Ovary (tissue), 10 donors: ENCODE measurements at places on chromosomes 5 and 9.
A peak's percentile ranks its signal among the peaks of the same experiment; 100 is the strongest.

- no peak for DNase-seq
These were observed 103.1 kb upstream of the NR4A3 start for GRCh38 chr9:99718631-99719030.

DNA sequence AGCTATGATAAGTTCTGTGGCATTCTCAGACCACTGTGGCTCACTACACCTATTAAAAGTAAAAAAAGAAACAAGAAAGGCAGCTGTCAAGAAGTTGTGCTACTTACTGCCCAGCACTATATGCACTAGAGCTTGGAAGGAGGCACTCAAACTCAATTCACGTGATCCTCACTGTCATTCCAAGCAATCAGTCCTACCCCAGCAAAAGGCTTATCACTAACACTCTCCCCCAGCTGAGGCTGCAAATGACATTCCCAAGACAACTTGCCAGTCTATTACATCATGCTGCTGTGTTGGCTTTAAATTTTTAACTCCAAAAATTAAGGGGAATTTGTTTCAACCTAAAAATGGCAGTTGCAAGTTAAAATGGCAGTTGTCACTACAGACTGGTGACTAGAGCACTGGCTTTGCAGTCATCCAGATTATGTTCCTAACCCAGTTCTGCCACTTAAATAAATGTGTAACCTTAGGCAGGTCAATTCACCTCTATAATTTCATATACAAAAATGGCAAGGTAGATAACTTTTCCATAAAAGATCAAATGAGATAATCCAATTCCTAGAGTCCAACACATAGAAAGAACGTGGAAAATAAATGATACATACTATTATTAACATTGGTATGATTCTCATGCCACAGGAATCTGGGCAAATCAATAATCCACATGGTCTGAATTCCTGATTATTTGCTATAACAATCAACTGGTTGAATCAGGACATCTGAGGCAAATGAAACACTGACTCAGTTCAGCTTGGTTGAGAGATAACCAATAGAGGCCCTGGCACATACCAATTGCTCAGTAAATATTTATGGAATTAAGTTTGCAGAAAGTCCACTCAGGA is 52.4 kb downstream of the FBXW11 start:
- DNase-seq = no peak

GRCh38 chr9:31753756-31754155 is 630.7 kb upstream of the ACO1 start:
- DNase-seq = no peak

GRCh38 chr5:96909435-96909834 is 26.4 kb upstream of the LNPEP start:
- no peak for DNase-seq

DNA sequence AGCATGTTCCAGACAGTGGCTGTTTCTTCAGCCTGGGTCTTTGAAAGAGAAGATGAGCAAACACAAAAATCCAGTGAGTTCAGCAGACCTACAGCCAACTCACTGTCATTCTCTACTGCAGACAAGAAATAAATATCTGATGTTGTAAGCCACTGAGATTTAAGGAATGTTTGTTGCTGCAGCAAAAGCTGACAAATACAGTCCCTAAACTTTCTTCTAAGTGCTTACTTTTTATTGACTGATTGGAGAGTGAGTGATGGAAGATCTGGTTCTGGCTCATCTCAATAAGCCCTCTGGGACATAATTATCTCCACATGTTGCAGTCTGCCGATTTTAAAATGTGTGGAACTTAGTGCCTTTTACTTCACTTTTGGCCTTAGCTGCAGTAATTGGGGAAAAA is 69.9 kb upstream of the LMNB1 start:
- DNase-seq = no peak

GRCh38 chr9:18452276-18452675 is 21.7 kb upstream of the ADAMTSL1 start:
- DNase-seq = no peak

GRCh38 chr5:113292462-113292861 is 142.3 kb downstream of the TSSK1B start:
- DNase-seq = no peak

GRCh38 chr9:12221470-12221869 is 471.7 kb upstream of the TYRP1 start:
- no peak for DNase-seq

DNA sequence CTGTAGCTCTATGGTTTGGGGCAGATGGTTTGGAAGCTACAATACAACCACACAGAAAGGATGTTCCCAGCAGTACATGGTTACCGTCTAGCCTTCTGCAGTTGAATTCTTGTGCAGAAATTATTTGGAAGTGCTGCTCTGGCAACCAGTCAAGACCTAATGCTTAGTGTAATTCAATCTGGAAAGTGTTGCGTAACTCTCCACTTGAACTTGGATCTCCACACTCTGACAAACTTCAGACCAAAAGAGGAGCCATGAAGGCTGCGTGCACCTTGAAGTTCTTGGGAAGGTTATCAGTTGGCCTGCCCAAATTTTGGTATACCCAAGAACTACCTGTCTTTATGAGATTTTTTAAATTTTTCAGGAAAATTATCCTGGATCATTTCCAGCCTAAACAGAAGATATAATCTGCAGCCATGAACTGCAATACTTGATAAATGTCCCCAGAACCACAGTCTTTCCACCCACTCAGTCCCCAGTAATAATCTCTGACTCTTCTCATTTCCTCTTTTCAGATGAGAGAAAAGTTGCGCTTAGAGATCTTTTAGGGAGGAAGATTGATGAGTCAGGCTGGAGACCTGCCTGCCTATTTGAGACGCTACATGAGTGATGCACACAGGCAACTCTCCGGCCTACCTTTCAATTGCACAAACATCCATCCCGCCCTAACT is 159.9 kb downstream of the FANCC start:
- no peak for DNase-seq

GRCh38 chr5:71957292-71957898 is 149.9 kb upstream of the MAP1B start:
- DNase-seq = no peak

DNA sequence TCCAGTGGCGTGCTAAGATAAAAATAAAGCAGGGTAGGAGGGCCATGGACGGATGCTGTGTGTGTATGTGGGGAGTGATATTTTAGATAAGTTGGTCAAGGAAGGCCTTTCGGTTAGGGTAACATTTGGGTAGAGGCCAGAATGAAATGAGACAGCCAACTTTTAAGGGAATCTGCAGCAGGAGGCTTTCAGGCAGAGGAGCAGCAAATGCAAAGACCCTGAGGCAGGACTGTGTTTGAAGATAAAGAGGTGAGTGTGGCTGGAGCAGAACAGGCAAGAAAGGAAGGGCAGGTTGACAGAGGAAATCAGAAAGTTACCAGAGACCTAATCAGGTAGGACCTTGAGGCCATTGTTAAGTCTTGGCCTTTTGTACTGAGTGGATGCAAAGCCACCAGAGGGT is 106.2 kb downstream of the MAST4 start:
- DNase-seq = no peak

DNA sequence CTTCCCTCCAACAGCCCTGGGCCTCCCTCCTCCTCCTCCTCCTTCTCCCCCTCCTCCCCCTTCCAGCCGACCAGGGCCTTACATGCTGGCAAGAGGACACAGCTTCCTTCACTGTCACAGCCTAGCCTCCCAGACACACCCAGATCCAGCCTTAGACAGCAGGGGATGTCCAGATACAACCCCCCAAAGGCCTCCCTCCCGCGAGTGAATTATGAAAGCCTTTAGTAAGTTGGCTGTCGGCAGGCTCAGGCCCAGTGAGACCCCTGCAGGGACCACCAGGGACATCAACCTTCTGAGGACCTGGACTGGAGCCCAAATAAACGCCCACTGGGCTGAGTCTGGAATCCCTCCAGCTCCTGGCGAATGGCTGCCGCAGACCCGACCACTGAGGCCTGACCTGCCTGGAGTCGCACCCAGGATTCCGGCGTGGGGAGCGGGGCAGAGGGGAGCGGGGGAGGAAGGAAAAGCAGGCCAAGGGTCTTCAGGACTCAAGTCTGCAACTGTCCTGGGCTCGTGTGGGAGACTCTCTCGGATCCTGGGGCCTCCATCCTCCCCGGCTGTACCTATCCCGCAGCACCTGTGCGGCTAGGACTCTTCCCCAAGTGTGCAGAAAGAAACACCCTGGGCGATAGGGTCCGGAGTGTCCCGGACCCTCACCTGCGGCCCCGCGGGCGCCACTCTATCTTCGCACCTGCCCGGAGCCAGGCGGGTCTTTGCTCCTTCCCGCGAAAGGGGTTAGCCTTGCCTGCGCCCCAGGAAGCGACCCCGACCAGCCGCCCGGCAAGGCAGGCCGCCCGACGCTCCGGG is 705 bp downstream of the SEPTIN8 start:
- DNase-seq = peak; percentile 26

DNA sequence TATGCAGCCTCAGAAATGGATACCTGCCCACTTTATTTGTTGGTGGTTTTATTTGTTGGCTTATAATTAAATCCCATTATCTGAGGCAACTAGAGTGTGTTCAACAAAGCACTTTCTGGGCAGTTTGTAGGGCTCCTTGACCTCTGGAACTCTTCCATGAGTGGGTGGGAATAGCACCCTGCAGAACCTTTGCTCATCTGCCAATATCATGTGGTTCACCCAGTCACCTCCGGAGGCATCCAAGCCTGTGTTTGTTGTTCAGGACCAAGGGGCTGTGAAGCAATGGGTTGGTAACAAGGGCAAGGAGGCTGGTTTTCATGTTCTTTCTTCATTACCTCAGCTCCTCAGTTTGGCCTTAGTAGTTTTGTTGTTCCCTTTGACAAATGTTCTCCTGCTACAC is 314.0 kb downstream of the NDUFS4 start:
- DNase-seq = no peak

- peak; percentile 66 for DNase-seq
These were observed 1.1 kb downstream of the EPB41L4B start for GRCh38 chr9:109319626-109320241.

DNA sequence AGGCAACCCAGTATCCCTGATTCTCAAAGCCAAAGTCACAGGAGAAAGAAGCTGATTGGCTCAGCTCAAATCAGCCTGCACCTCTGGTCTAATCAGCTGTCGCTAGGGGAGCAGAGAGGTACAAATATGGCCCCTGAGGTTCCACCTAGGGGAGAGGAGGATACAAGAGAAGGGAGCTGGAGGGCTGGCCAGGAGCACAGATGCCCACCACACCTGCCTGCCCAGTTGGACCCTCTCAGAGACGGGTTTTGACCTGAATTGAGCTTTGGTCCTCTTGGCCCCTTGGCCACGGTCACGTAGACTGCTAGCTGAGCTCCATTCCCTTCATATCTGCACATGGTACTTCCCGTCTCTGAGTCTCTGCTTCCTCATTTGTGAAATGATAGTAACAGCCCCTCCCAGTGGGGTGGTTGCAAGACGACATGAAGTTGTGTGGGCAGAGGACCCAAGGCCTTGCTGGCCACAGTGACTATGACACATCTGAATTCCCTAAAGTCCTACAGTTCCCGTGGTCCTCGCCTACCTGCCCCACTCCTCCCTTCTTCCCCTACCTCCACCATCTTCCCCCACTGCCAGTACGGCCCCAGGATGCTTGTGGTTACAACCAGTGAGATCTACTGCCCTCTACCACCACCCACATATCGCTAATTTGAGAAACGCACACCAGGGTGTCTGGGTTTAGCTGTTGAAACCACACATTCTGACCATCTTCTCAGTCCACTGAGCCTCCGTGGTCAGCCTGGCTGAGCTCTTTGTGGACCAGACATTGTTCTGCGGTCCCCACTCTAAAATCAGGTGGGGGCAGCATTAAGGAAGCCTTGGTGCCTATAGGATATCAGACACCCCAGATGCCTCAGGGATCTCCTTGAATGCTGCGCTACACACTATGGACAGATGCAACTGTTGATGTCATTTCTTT is 60.3 kb upstream of the NEK6 start:
- no peak for DNase-seq

DNA sequence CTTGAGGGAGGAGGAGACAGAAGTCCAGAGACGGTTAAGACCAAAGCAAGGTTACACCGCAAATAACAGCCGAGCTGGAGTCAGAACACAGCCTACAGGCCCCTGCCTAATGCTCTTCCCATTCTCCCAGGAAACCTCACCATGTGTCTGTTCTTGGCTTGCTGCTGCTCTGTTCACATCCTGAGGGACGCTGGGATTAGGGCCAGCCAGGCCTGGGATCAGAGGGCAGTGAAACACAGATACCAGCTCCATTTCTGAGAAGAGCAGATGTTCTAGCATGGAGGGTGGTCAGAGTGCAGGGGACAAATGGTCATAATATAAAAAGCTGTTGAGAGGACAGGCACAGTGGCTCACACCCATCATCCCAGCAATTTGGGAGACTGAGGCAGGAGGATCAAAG is 124.8 kb upstream of the LARP1 start:
- peak; percentile 30 for DNase-seq

GRCh38 chr5:9196403-9197227 is 349.3 kb downstream of the SEMA5A start:
- DNase-seq = no peak

- DNase-seq = no peak
These were observed 79.2 kb upstream of the SLCO4C1 start for GRCh38 chr5:102375272-102375671.

DNA sequence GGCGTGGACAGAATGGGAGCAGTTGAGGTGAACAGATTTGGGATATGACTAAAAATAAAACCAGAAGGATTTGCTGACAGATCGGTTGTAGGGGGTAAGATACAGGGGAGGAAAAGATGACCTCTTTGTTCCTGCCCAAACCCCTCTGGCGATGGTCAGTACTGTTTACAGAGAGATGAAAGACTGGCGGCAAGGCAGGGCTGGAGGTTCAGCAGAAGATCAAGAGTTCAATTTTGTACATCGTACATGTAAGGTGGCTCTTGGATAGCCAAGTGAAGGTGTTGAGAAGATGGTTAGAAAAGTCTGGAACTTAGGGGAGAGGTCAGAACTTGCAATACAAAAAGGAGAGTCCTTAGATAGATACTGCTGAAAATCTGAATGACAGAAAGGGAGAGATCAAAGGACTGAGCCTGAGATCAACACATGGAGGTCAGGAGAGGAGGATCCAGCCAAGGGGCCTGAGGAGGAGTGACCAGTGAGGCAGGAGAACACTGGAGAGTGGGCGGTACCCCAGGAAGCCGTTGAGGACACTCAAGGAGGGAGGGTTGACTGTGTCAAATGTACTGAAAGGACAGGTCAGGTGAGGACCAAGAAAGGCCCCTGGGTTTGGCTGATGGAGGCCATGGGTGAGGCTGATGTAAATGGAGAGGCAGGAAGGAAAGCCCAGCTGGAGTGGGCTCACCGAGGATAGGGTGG is 7.1 kb downstream of the IL4 start:
- no peak for DNase-seq

GRCh38 chr5:135393229-135393628 is 5.8 kb downstream of the MACROH2A1 start:
- no peak for DNase-seq

GRCh38 chr5:50786073-50786472 is 119.6 kb downstream of the PARP8 start:
- DNase-seq = no peak

DNA sequence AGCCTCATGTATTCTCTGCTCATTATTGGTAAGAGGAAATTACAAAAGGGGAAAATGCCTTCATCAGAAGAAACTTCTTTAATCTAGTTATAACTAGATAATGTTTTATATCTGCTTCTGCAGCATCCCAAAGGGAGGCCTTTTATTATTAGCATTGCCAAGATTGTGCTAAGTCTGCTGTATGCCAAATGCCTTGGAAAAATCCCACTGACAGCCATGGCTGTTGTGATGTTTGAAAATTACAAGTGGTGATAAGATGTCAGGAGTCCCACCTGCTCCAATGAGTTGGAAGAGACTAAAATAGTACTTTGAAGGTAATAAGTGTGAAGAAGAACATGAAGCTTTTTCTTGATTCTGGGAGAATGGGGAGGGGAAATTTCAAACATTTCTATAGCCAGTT is 345.0 kb downstream of the GABRB2 start:
- no peak for DNase-seq
